Hematopoietic multipotent progenitor cell treated with erythropoietin and hydrocortisone succinate and interleukin-3 and kit ligand, for 4 days (in vitro differentiated cells): ENCODE measurements at places on chromosomes 12 and 14.
A peak's percentile ranks its signal among the peaks of the same experiment; 100 is the strongest.

GRCh38 chr14:85416771-85417170, 113.2 kb upstream of the FLRT2 start:
- peak; percentile 46 for DNase-seq

DNA sequence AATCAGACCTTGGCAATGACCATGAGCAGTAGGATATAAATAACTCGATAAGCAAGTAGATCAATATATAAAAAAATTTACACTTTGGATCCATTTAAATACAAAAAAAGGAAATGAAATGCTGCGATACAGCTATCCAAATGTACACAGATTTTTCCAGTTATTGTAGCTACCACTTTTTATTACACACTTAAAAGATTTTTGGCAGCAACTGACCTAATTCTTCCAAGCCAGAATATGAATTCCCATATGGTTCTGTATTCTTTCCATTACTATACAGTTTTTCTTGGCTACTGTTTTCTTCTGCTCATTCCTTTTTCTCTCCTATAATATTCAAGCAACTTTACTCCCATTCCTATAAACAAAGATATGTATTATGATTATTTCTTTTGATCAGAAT, 52.2 kb downstream of the TMTC1 start:
- DNase-seq: no peak

DNA sequence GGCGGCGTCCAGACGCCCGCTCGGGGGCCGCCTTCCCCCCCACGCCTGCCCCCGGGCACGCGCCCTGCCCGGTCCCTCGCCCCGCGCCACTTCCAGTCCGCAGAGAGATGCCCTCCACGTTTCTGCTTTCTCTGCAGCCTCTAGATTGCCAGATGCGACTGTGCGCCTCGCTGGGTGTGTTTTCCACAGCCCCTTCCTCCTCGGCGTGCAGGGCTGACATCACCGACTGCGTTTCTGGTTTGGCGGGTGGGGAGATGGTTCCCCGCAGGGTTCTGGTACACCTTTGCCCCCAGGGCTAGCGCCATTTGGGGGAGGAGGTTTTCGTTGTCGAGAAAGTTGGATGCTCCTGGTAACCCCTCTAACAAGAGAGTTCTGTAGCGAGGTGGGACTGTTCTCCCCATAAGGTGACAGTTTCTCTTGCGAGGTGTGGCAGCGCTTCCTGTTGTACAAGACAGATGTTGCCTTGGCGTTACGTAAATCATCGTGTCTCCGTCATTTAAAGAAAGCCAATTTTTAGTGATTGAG, 1.5 kb downstream of the CALM1 start:
- DNase-seq: peak; percentile 77

DNA sequence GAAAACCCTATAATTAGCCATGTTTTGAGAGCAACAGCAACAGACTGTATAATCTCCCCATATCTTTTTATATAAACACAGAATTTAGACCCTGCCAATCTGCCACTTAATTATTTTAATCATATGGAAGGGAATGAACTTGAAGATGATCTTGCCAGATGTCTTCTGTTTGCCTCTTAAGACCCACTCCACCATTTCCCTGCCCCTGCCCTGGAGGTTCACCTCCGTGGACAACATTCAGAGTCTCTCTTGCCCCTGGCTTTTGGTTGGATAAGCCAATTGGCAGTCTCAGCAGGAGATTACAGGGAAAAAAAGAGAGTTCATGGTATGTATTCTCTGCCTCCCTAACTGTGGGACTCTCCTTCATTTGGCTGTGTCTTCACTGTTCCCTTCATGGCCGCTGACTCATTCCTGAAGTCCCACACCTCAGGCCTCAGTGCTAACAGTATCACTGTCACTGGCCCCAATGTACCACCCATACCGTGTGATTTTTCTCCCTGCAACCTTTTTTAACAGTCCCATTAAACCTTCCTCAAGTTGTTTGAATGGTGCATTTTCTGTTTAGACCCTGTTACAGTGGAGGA, 184.8 kb downstream of the PIK3C2G start:
- no peak for DNase-seq

- no peak for DNase-seq
Observed at GRCh38 chr14:71194251-71194650, 287.0 kb downstream of the PCNX1 start.

- DNase-seq: peak; percentile 44
Observed at GRCh38 chr14:59254146-59254910, 65.9 kb downstream of the DAAM1 start.

GRCh38 chr12:67740711-67741110, 92.2 kb downstream of the DYRK2 start:
- DNase-seq: no peak

GRCh38 chr14:90062127-90062794, 467 bp downstream of the KCNK13 start:
- DNase-seq: peak; percentile 10

DNA sequence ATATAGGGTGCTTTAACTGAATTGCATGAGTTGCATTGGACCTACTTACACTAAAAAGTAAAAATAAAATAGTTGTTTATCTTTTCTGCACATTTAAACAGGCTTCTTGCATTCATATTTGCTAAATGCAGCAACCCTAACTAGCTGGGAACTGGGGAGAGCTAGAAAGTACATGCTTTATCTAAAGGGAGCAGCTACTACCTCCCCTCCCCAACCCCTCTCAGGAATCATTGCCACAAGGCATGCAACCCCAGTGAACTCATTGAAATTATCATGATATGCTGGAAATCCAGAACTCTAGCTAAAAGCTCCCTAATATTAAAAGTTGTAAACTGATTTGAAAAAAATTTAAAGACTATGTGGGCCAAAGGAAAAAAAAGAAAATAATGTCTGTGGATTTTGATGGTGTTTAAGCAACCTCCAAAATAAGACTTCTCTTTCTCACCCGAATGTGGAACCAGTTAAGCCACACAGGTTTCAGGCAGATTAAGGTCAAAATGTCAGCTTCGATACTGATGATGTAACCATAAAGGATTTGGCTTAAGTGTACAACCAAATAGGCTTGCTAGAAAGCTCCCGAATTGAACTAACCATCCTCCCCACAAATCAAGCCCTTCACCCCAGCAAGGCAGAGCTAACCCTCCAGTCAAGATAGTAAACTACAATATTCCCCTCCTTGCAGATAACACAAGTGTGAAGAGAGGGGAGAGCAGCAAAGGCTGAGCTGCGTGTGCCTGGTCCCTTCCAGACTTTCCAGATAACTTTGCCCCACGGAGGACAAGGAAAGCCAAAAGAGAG, 13.8 kb upstream of the POC1B start:
- DNase-seq: no peak

DNA sequence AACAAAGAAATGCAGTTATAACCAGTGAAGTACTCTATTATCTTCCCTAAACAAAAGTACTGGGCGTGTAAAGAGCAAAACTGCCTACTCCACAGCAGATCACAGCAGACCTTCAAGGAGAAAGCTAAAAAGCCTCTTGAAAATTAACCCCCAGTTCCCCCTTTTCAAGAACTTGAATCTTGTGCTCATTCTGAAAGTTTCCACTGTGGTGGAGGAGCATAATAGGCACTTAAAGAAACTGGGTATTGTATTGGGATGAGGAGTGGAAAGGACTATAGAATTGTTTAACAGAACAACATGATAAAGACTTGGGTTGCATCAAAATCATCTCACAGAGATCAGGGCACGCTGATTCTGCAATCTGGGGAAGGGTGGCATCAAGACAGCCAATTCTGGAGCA, 51.1 kb downstream of the SLC25A47 start:
- no peak for DNase-seq

GRCh38 chr12:104457746-104458693, 1.3 kb downstream of the CHST11 start:
- peak; percentile 56 for DNase-seq

DNA sequence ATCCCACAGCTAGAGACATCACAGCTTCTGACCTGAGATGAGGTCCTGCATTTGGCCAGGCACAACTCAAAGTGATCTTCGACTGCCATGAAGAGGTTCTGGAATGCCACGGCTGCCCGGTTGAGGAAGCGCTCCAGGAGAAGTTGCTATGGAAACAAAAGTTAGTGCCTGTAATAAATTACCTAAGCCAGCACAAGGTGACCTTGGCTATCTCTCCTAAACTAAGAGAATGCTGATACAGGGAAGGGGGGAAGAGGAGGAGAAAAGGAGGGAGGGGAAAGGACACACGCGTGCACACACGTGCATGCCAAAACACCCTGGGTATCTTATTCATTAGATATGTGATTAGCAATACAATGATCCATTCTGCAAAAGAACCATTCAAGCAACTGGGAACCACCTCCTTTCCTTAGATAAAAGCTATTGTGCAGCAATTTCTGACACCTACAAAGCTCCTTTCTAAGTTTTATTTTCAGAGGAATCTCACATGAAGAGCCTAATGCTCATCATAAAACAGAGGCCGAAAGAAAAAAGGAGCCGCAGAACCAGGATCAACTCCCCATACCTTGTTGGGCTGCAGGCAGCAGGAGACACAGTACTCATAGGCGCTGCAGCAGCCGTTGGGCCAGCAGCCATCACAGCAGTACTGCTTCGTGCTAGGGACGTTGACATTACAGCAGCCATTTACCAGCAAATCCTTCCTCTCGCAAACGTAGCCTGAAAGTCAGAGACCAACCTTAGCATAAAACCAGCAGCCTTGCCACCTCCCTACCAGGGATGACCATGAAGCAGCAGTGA, 17.9 kb downstream of the SPRING1 start:
- DNase-seq: no peak

GRCh38 chr12:75715682-75716081, 204.3 kb upstream of the KRR1 start:
- no peak for DNase-seq

DNA sequence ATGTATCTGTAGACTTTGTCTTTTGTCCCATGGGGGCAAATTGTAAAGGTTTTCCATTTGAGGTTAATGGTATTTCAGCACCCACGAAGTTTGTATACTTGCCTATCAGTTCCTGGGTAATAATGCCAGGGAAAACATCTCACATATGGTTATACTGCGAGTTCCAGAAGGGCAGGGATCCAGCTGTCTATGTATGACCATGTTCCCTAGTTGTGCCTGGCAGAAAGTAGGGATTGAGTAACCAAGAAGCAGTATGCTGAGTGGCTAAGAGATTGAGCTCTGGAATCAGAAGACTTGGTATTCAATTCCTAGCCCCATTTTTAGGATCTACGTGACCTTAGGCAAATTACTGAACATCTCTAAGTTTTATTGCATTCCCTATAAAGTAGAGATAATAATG, 173.2 kb upstream of the PWP1 start:
- DNase-seq: no peak

DNA sequence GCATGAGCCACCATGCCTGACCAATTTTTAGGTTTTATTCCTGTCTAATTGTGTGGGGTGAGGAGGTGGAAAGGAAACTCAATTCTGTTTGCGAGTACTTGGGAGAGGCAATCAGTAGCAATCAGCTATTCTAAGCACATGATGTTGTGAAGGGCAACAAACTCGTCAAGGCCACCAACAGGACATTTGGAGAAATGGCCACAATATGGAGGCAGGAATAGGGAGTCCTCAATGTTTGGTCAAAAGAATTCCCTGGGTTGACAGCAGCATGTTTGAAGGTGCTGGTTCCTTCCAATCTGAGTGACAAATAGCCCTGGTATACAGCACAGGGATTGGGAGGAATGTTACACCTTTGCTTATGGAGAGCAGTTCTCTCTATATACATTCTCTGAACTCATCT, 32.7 kb upstream of the USP44 start:
- DNase-seq: no peak

GRCh38 chr12:127987199-127987901, 279.6 kb upstream of the TMEM132C start:
- no peak for DNase-seq

DNA sequence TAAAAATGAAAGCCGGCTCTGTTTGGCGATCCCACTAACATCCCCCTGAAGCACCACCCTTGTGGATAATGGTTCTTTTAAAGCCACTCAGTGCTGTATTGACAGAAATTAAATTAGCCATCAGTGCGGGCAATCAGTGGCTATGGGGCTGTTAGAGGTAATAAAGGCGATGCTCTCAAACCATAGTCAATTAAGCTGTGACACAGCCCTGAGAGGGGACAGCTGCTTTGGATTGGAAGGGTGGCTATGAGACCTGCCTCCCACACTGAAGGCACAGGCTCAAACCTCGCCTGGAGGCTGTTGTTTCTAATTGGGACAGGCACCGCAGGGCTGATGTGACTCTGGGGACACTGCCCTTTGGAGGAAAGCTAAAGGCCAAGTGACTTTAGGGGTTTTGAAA, 562.2 kb downstream of the VRK1 start:
- no peak for DNase-seq

DNA sequence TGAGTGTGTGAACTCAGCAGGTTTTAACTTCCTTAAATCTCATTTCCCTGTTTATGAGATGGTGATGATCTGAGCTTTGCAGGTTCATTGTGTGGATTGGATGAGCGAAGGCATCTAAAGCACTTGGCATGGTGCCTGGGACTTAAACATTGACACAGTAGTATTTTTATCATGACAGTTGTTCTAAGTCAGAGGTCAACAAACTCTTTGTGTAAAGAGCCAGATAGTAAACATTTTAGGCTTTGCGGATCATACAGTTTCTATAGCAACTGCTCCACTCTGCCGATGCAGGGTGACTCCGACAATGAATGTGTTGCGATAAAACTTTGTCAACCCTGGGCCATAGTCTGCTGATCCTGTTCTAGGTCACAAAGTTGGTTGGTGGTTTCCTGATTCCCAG, 25.2 kb downstream of the SLC24A4 start:
- no peak for DNase-seq

DNA sequence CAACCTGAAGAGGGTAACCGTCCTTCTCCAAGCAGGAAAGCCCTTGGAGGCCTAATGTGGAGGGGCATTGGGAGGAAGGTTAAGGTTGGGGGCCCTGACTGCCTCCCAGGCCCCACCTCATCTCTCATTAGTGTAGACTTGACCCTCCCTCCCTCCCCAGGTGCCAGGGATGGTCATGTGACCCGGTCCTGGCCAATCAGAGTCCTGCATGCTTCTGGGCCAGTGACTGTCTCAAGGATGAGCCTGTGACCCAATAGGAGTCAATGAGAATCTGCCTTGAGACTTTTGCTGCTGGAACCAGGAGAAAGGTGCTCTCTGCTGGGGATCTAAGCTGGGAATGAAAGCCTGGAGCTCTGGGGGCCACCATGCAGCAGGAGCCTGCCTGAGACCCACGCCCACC, 70.8 kb downstream of the NCOR2 start:
- no peak for DNase-seq

- no peak for DNase-seq
Observed at GRCh38 chr14:51022769-51023168, 72.1 kb downstream of the TRIM9 start.

GRCh38 chr12:92421701-92422100, 276.1 kb upstream of the BTG1 start:
- DNase-seq: no peak

GRCh38 chr12:41606468-41607445, 418.6 kb downstream of the PDZRN4 start:
- DNase-seq: no peak
